ENCODE measurements at places on chromosomes 4 and X.

GRCh38 chrX:85504381-85504780 lies 124.9 kb upstream of the POF1B start:
- no peak for DNase-seq

DNA sequence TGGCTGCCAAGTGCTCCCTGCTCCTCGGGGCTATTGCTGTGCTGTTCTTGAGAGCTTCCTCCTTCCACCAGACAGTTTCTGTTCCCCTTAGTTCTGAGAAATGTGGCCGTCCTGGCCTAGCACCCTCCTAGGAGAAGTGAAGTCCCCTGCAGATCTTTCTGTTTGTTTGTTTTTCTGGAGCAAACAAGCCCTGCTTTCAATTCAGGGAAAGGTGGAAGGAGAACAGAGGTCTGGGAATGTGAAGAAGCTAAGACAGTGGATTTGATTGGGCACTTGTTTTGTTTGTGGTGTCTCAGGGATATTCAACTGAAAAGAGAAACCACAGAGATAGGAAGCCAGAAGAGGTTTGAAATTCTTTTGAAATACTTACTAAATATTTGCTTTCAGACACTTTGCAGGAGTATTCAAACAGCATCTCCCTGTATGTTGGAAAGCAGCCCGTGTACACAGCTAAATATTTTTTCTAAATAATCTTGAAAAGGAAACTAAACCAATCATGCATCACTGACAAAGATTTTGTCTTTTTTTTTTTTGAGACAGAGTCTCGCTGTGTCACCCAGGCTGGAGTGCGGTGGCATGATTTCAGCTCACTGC lies 36.5 kb upstream of the PPM1K start:
- peak; percentile 28 for DNase-seq

DNA sequence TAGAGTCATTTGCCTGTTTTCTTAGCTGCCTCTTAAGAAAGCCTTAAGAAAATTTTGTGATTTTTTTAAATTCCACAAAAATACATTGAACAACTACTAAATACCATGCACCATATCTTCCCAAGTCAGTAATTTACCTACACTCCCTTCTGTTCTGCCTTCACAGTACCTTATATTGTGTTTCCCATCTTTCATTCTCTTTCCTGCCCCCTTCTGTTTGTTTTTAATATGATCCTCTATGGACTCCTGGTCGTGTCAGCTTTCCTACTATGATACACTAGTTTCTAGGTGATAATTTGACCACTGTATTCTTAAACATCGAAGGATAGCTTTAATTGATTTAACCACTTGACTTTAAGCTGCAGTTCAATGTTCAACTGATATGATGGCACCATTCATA lies 297.7 kb upstream of the HAND2 start:
- no peak for DNase-seq

GRCh38 chr4:173264684-173265185 lies 69.4 kb downstream of the HMGB2 start:
- no peak for DNase-seq

DNA sequence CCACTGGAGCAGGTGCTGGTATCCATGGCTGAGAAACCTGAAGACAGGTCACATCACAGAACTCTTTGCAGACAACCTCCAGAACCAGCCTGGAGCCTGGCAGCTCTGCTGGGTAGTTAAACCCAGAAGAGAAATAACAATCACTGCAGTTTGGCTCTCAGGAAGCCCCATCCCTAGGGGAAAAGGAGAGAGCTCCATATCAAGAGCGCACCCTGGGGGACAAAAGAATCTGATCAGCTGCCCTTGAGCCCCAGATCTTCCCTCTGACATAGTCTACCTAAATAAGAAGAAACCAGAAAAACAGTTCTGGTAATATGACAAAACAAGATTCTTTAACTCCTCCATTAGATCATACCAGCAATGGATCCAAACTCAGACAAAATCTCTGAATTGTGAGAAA lies 823.2 kb upstream of the FRG1 start:
- peak; percentile 38 for DNase-seq

DNA sequence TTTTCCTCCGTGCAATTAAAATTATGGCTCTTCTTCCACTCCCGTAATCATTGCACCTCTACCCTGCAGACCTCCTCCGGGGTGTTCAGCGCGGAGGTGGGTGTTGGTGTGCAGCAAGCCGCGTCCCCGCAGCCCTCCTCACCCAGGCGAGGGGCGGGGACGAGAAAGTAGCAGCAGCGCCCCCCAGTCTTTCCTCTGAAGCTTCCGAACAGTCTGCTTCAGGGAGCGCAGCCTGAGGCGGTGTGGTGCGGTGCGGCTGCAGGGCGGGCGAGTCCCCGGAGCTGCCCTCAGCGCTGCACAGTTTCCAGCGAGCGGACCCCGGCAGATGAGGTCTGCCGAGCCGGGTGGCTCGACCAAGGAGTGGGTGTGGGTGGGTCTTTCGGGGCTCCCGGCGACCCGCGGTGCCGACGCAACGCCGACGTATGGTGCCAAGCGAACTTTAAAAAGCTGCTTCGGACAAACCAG lies at the start of gene FRAS1:
Gene FRAS1 (plus strand): TSS at position 189 of the 465 bp plus-strand sequence. CDS start 687 bp downstream, outside the sequence.
- peak; percentile 68 for DNase-seq

DNA sequence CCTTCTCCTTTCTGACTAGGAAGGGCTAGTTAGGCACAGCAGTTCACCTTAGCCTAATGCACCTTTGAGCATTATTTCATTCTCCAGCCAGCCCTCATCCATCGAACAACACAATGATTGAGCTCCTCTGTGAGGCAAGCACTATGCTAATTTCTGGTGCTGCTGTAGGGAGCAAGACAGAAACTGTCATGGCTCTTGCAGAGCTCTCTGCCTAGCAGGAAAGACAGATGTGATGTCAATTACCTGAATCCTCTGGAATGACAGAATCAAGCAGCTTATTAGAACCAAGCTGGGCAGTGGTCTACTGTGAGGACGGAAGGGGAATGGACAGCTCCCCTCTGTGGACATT lies 256.1 kb upstream of the NOCT start:
- no peak for DNase-seq

GRCh38 chr4:165828928-165829327 lies 44.1 kb upstream of the TLL1 start:
- no peak for DNase-seq

- no peak for DNase-seq
Observed at GRCh38 chr4:75997946-75998345, 7.2 kb upstream of the SDAD1 start.

GRCh38 chr4:124234771-124235170 lies 477.8 kb downstream of the ANKRD50 start:
- DNase-seq, result no peak

- peak; percentile 32 for DNase-seq
Observed at GRCh38 chr4:32462944-32463343, 1742.8 kb downstream of the PCDH7 start.

- no peak for DNase-seq
Observed at GRCh38 chr4:98555798-98556445, 102.5 kb downstream of the TSPAN5 start.

DNA sequence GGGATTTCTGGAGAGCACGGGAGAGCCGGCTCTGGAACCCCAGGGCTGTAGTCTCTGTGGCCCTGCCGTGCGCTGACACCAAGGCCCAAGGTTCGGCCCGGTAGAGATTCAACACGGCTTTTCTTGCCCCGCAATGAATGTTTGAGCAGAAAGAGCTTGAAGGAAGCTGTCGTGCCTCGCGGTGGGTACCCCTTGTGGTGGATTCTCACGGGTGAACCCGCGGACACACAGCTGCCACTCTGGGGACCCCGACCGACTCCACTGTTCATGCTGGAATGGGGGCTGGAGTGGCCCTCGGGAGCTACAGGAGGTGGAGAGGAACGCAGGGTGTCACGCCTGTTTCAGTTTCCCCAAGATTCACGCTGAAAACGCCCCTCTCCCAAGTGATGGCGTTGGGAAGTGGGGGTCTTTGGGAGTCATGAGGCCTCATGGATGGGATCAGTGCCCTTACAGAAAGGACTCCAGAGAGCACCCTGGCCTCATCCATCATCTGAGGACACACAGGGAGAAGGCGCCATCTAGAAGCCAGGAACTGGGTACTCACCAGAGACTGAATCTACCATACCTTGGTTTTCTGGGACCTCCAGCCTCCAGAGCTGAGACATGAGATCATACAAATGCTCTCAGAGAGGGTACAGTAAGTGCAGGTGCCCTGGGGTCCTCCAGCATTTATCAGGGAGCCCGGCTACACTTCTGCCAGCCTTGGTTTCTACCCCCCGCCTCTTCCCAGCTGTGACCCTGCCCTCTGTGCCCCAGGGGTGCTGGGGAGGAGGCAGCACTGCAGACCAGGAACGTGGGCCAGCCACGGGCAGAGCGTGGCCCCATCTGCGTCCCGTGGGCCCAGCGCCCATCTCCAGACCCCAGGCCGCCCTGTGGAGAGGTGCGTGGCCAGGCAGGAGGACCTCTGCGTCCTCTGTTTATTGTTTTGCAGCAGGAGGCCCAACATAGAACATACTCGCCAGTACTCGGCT lies 6.4 kb downstream of the SLC25A6 start:
- no peak for DNase-seq

GRCh38 chrX:43504394-43504793 lies 151.7 kb upstream of the MAOA start:
- no peak for DNase-seq

DNA sequence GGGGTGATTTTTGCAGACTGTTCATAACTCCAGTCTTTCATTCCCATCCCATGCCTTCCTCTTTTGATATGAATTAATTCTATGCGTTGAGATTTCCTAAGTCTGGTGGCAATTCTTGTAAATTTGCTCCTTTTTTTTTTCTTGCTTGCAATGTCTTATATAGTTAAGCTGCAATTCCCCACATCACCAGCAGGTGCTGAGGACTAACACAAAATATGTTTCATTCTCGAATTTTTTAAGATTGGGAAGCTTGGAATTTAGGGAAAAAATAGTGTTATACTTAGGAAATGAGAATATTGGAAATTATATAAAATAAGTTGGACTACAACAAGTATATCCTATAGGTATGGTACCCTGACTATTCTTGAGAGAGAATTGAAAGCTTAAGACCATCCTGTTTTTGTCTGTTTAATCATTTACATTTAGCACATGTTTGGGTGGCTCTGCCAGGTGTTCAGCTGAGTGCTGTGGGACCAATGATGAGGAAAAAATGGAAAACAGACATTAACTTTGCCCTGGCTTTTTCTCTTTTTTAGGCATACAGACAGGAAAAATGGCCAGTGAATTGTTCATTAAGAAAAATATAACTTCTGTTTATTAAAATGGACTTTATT lies 30.2 kb downstream of the AFF2 start:
- no peak for DNase-seq

- DNase-seq, result no peak
Observed at GRCh38 chr4:8021796-8022195, 82.1 kb upstream of the AFAP1 start.

DNA sequence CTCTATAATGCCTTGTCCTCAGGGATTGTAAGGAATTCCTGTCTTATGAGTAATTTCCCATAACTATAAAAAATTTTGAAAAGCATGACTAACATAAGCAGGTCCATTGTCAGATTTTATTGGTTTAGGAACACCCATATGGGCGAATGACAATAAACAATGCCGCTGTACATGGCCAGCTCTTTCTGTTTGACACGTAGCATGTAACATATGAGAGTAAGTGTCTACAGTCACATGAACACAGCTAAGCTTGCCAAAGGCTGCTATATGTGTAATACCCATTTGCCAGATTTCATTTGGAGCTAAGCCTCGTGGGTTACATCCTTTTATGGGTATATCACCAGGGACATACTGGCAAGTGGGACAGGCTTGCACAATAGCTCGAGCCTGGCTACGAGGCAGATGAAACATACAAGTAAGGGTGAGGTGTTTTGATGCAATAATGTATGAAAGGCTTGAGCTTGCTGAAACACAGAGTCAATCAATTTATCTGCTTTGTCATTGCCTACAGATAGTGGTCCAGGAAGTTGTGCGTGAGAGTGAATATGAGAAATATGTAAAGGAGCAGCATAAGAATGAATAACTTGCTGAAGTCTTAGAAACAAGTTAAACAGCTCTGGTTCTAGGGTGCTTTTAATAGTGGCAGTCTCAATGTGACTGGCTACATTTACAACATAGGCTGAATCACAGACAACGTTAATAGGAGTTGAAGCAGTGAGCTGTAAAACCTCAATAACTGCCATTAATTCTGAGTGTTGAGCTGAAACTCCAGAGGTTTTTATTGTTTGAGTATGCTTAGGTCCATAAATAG lies 67.4 kb upstream of the UGT2B10 start:
- DNase-seq, result no peak

DNA sequence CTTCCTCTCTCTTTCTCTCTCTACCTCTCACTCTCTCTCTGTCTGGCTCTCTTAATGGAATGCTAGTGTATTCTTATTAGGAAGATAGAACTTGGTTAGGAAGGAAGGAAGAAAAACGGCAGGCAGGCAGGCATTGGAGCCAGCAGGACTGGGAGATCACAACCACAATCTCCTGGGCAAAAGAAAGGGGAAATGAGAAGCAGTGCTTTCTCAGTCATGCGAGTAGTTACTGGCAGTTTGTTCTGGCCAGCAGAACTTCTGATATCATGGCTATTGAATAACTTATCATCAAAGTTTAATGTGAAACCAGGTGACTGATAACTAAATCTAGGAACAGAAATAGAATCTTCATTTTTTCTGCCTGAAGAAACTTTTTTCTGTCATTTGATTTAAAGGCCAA lies 60.9 kb upstream of the PAGE1 start:
- DNase-seq, result no peak

Measured in H9 (cell line).